AG09319 (cell line): ENCODE measurements at places on chromosomes 2 and 18.

GRCh38 chr2:16462958-16463357, 202.7 kb downstream of the CYRIA start:
- no peak for DNase-seq

GRCh38 chr2:162731917-162732804, 106.4 kb downstream of the KCNH7 start:
- DNase-seq, result no peak

DNA sequence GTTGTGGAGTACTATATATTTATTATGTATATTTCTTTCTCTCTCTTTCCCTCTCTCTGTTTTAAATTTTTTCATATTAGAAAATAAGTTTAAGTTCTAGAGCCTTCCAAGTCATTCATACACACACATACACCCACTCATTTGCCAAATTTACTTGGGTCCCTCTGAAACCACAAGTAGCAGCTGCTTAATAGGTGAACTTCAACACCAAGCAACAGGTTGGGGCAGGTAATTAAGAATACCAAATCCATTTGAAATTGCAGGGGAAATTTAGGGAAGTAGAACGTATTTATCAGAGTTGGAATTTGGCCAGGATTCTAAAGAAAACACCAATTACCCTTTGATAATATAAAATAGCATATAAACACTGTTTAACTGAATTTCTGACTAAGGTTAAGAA, 75.0 kb upstream of the RBBP8 start:
- no peak for DNase-seq

GRCh38 chr18:6719910-6720683, 9.4 kb upstream of the ARHGAP28 start:
- no peak for DNase-seq

DNA sequence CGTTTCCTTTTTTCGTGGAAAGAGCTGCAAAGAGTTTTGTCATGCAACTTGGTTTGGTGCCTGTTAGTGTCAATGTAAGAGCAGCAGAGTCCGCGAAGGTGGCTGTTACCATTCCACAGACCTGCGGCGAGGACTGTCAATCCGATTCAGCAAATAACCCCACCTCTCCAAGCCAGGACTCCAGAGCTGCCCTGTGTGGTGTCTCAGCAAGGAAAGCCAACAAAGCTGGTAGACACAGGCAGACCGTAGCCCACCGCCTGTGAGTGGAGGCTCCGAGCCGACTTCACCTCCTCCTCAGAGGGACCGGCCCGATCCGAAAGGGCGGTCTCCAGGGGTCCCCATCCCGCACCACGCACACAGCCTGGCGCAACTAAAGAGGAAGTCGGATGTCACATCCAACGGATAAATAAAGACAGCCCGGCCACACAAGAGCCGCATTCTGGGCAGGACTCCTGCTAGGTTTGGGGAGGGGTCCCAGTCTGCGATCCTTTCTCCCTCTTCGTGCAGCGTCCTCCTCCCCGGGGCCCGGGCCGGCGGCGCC, 819 bp downstream of the ANKRD44 start:
- no peak for DNase-seq

DNA sequence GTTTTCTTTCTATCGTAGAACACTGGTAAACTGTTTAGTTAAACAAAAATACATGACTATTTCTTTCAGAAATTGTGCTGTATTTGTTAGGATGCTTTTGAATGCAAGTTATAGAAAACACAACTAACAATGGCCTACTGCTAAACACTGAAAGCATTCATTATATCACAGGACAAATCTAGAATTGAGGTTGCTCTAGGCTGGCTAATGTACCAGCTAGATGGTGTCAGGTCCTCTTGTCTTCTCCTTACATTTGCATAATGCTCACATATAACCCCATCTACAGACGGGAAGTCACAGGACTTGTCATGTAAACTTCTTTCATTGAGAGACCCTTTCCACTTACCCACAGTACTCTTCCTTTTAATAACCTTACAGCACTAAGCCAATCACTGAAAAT, 586.8 kb downstream of the DSC3 start:
- no peak for DNase-seq

GRCh38 chr18:43772907-43773306, 495.6 kb upstream of the SYT4 start:
- no peak for DNase-seq

DNA sequence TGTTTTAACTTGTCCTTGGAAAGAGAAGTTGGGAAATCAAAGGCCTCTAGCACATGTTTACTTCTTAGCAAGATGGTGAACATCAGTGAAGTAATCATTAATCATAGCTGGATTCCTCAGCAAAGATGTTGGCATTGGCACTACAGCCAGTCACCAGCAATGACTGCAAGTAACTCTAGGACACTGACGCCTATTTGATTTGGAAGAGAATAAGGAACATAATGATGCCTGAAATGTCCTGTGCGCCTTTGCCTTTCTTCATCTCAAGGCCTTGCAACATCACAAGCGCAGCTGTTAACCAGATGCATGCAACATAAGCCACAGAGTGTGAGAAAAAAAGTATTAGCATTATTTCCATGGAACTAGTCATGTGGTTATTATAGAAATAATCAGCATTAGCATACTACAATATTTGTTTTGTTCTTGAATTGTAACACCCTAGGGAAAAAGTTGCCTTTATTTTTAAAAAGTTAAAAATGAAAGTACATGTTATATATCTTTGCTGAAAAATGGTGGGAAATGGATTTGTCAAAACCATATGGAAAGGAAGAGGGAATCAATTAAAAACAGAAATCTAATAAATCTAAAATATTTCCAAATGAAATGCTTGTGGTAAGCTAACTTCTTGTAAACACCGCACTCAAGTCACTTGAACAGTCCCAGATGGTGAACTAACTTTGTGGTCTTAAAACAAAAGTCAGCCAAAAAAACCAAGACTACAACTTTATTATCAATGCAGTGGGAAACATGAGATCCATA, 55.6 kb downstream of the THADA start:
- DNase-seq, result peak; percentile 95

DNA sequence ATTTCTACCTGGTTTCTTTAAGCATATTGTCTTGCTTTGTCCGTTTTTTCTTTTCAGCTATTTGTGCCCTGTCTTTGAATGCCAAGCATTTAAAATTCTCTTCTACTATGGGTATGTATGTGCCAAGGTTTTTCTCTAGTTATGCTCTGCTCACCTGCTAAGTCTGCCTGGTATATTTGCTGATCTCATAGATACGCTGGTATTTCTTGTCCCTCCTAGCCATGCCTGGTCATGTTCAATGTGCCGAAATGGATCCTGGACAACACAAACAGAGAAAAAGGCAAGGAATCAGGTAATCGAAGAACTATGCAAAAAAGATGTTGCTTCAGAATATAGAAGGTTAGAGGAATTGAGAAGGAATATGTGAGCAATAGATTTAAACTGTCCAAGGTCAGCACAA, 14.9 kb upstream of the KDM3A start:
- DNase-seq, result no peak

DNA sequence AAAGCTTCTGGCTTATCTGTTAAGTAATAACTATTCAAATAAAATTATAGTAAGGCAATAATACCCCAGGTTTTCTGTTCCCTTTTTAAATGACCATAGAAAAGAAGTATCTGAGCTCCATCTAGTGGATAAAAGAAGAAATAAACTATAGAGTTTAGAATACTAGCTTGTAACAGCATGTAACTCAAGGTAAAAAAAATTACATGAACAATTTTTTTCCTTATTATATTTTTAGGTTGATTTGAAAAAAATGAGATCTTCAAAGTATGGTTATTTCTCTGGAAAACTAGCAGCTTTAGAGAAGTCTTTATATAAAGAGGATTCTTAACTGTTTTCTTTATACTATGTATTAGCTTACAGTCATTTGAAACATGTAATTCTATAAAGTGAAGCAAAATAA, 58.1 kb downstream of the NCKAP1 start:
- DNase-seq, result peak; percentile 3

- no peak for DNase-seq
Measured at GRCh38 chr2:222313816-222314215, 15.0 kb upstream of the PAX3 start.

DNA sequence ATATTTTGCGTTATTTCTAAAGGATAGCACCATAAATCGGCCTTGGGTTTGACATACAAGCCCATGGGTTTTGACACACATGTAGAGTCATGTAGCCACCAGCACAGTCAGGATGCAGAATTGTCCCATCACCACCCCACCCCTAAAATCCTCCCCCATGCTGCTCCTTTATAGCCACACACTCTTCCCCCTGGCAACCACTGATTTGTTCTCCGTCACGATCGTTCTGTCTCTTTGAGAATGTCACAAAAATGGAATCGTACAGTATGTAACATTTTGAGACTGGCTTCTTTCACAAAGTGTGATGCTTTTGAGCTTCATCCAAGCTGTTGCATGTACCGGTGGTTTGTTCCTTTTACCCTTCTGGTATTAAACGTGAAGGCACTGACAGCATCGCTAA, 39.1 kb downstream of the CRACDL start:
- no peak for DNase-seq

GRCh38 chr2:159455330-159455918, 160.9 kb downstream of the BAZ2B start:
- DNase-seq, result no peak

- no peak for DNase-seq
Measured at GRCh38 chr2:30270166-30270565, 38.8 kb downstream of the LBH start.

DNA sequence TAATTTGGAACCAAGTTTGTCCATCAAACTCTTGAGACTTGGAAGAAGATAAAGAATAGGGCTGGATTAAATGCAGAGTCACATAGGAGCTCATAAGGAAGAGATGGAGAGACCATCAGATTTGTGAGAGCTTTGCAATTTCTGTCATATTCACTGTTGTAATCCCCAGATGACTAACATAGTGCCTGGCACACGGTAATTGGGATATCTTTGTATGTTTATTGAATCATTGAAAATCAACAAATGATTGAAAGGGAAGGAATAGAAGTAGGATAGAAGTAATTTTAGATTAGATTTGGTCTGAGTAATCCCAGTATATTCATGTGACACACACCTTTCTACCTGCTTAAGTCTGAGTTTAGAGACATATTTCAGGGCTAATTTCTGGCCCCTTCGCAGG, 75.4 kb downstream of the LCLAT1 start:
- no peak for DNase-seq
